ENCODE measurements at places on chromosomes 13 and 19.

DNA sequence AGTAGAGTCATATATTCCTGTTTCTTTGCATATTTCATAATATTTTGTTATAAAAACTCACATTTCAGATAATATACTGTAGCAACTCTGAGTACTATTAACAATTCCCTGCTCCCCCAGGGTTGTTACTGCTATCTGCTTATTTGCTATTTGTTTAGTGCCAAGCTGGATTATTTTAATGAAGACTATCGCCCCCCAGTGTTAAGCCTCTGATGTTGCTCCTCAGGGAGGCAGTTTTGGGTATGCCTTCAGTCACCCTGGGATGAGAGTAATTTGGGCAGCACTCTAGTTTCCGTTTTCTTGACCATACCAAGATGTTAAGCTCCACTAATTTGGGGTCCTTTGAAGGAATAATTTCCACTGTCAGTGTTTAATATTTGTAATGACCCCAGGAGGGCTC, 46.0 kb downstream of the MICU2 start:
- peak; percentile 18 for DNase-seq

GRCh38 chr19:10523135-10523636, 5.9 kb upstream of the S1PR5 start:
- peak; percentile 40 for DNase-seq

DNA sequence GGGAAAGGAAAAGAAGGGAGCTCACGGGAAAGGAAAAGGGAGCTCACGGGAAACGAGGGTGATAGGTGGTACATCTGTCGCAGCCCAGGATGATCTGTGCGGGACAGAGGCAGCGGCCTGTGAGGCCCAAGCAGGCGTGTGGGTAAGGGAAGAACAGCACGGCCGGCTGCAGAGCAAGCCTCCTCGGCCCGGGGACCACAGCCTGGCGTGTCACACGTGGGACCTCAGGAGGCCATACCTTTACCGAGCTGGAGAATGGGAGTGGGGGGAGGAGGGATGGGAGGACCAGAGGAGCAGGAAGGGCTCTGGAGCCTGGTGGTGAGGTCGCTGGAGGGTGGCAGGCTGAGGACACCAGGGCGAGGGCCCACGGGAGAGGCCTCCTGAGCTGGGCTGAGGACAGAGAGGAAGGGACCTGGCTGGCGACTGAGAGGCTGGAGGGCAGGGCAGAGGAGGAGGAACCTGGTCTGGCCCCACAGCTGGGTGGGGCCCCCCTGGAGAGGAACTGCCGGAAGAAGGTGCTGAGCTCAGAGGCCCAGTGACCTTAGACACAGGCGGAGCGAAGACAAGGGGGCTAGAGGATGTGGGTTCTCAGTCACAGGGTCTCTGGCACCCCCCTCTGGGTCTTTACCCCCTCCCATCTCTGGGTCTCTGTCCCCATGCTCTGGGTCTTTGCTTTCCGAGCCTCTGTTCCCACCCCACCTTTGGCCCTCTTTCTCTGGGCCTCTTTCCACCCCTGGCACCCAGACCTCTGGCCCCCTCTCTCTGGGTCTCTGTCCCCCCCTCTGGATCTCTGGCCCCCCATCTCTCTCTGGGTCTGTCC, 2.9 kb upstream of the FTL start:
- no peak for DNase-seq

DNA sequence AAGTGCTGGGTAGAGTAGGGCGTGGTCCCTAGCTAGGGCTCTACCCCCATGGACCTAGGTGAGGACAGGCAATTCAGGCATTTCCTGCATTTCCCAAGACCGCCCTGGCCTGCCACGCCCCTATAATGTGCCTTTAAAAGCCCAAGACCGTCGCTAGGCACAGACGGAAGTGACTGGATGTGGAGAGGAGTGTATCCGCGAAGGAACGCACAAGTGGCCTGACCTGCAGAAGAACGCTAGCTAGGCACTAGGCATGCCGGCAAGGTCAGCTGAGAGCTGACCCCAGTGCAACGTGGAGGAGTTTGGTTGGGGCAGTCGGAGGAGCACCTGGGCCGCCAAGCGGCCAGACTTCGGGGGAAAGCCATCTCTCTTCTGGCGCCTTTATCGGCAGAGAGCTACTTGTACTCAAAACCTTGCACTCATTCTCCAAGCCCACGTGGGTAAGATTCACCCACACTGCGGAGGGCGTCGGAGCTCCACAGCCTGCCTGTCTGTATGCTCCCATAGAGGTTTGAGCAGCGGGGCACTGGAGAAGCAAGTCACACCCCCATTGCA, 370.0 kb downstream of the FGF9 start:
- no peak for DNase-seq

GRCh38 chr13:47310401-47310800, 413.5 kb upstream of the HTR2A start:
- DNase-seq: no peak

DNA sequence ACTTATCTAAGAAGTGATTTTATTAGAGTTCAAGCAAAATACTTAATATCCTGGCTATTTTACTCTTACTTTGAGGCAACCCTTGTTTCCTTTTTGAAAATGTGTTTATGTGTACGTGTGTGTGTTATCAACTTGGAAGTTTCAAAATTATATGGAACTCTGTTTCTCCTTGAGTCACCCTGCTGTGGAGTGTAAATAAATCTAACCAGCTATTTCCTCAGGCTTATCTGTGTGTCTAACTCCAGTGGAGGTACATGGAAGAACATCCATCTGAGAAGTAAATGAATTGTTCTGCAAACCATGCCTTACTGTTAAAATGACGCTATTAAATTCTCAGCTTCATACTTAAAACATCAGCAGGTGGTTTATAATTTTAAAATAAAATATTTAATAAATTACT, 583.4 kb upstream of the SLITRK5 start:
- no peak for DNase-seq

- DNase-seq: no peak
These were observed at the start of gene SLC15A1 for GRCh38 chr13:98752467-98753290. Gene SLC15A1, minus strand, starts transcription at chr13:98752672. Its CDS starts 74 bp downstream, at chr13:98752598.

DNA sequence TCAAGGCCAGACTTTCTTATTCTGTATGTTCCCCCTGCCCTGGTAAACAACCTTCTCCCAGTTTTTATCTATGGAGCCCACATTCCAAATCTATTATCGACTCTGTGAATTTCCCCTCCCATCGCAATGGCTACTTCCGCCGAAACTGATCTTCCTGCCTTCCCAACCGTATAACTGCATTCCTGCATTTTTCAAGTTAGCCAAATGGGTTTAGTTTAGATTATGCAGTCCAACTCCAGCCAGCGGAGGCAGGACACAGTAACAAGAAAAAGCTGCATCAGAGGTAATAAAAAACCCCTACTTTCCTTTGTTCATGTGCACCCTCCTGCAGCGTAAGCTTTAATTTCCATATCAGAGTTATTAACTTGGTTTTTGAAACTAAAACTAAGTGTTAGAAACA, 112.2 kb upstream of the ZNF91 start:
- DNase-seq: no peak

DNA sequence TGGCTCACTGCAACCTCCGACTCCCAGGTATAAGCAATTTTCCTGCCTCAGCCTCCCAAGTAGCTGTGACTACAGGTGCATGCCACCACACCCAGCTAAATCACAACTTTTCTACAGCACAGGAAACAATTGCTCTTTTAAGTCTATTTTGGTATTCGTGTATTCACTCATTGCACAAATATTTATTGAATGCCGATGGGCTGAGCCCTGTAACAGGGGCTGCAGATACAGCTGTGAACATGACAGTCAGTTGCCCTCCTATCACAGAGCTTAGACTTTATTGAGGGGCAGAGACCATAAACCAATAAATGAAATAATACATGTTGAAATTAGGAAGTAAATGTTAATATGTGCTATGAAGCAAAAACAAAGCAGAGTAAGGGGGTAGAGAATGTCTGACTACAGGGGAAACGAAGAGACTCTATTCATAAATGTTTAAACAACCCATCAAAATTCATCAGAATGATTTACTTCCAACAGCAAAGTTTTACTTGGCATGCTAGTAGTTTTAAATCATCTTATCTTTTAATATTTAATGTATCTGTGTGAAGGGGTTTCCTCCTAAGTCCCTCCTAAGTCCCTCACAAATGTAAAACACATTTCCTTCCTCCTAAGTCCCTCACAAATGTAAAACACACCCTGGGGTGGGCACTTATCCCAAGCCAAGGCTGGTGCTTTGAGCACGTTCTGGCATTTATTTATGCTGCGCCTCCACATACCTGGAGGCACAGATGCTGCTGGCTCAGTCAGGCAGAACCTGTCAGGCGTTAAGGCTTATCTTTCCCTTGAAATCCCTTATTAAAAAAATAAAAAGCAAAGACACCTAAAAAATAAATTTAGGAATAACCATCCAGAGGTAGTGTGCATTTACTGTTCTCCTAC, 140.8 kb downstream of the MIPEP start:
- DNase-seq: no peak

DNA sequence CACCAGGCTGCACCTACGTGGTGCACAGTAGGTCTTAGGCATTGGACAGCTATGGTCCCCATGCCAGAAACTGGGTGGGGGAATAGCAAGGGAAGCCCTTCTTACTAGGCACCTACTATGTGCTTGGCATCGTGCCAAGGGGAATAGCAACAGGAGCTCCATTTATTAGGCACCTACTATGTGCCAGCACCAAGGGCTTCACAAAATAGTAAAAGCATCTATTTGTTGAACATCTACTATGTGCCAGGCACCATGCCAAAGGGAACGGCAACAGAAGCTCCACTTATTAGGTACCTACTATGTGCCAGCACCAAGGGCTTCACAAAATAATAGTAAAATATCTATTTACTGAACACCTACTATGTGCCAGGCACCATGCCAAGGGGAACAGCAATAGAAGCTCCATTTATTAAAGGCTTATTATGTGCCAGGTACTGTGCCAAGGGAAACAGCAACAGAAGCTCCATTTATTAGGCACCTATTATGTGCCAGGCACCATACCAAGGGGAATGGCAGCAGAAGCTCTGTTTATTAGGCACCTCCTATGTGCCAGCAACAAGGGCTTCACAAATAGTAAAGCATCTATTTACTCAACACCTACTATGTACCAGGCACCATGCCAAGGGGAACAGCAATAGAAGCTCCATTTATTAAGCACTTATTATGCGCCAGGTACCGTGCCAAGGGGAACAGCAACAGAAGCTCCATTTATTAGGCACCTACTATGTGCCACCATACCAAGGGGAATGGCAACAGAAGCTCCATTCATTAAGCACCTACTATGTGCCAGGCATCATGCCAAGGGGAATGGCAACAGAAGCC, 108.5 kb downstream of the PTPRS start:
- no peak for DNase-seq

GRCh38 chr19:5664515-5664914, 15.8 kb downstream of the MICOS13 start:
- DNase-seq: no peak

- no peak for DNase-seq
These were observed 37.6 kb downstream of the GRIK5 start for GRCh38 chr19:42032431-42032830.

- no peak for DNase-seq
These were observed 2.0 kb downstream of the TTC9B start for GRCh38 chr19:40216013-40216776.

DNA sequence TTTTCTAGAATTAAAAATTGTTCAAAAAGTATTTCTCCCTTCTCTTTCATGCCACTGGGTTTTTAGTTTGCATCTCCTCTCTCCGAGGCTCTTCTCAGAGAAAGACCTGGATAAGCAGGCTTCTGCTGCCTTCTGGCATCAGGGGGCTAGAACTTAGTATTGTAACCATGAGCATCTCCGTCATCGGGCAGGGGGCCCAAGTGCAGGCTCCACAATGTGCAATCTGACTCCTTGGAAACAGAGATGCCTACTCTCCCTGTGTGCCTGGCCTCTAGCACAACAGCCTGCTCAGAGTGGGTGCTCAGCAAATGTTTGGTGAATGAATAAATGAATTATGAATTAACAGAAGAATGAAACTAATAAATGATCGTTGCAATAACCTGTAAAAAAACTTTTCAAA, 45.6 kb upstream of the MTIF3 start:
- DNase-seq: no peak

- DNase-seq: no peak
These were observed 11.3 kb upstream of the RFC3 start for GRCh38 chr13:33806470-33807248.

DNA sequence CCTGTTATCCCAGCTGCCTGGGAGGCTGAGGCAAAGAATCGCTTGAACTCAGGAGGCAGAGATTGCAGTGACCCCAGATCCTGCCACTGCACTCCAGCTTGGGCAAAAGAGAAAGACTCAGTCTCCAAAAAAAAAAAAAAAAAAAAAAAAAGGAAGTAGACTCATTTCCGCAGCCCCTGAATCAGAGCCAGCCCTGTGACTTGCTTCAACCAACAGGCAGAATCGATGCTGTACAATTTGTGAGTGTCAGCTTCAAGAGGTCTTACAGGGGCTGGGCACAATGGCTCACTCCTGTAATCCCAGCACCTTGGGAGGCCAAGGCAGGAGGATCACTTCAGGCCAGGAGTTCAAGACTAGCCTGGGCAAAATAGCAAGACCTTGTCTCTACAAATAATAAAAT, 12.8 kb downstream of the ANKRD27 start:
- no peak for DNase-seq

DNA sequence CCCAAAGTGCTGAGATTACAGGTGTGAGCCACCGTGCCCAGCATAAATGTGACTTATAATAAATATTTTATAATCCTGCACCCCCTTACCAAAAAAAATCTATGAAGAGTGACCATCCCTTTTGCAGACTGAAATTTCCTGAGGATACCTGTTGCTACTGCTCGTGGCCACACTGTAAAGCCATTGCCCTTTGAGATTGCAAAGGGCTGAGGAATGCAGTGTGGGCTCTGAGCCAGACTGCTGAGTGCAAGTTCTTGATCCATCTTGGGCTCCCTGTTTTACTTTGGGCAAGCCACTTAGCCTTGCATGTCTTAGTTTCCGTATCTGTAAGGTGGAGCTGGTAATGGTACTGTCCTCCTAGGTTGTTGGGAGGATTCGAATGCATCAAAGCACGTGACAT, 23.4 kb downstream of the SIPA1L3 start:
- no peak for DNase-seq

GRCh38 chr19:49469828-49470614, 4.0 kb upstream of the FLT3LG start:
- peak; percentile 84 for DNase-seq

DNA sequence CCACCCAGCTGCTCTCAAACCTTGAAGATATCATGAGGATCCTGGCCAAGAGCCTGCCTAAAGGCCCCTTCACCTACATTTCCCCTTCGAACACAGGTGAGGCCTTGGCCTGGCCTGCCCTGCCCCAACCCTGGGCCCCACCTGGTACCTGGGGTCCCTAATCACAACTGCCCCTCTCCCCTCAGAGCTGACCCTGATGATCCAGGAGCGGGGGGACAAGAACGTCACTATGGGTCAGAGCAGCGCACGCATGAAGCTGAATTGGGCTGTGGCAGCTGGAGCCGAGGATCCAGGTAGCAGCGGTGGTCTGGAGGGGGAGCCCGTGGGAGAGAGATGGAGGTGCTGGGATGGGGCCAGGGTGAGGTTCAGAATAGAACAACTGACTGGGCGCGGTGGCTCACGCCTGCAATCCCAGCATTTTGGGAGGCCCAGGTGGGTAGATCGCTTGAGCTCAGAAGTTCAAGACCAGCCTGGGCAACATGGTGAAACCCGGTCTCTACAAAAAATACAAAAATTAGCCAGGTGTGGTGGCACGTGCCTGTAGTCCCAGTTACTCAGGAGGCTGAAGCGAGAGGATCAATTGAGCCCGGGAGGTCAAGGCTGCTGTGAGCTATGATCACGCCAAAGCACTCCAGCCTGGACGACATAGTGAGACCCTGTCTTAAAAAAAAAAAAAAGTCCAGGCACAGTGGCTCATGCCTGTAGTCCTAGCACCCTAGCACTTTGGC, 17.5 kb downstream of the DDX39A start:
- peak; percentile 26 for DNase-seq

Measured in effector memory CD8-positive, alpha-beta T cell (primary cell).